Fibroblast of skin of back (primary cell): ENCODE measurements at places on chromosomes 16 and 17.

- DNase-seq: no peak
Measured at GRCh38 chr16:31421587-31421986, 6.6 kb downstream of the COX6A2 start.

- DNase-seq: no peak
Measured at GRCh38 chr16:56259425-56259779, 68.1 kb downstream of the GNAO1 start.

DNA sequence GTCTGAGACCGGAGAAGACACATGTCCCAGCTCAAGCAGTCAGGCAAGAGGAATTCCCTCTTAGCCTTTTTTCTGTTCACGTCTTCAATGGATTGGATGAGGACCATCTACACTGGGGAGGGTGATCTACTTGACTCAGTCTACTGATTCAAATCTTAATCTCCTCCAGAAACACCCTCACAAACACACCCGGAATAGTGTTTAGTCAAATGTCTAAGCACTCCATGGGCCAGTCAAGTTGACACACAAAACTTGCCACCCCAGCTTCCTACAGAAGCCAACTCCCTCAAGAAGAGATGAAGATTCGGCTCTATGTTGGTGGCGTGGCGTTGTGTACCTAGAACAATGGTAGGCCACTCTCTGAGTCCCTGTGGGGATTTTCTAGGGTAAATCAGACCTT lies 22.5 kb upstream of the NKD1 start:
- DNase-seq: no peak

- DNase-seq: no peak
Measured at GRCh38 chr16:81277541-81278080, 37.2 kb upstream of the GAN start.

- no peak for DNase-seq
Measured at GRCh38 chr16:18999045-18999393, 15.3 kb downstream of the TMC7 start.

DNA sequence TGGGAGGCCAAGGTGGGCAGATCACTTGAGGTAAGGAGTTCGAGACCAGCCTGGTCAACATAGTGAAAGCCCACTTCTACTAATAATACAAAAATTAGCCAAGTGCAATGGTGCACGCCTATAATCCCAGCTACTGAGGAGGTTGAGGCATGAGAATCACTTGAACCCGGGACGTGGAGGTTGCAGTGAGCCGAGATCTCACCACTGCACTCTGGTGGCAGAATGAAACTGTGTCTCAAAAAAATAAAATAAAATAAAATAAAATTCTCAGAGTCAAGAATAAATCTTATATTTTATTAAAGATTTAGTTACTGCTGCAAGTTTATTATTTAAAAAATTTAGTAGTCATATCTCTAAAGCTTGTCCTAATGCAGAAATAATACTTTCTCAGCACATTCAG lies 29.7 kb downstream of the ARL4D start:
- no peak for DNase-seq
